ENCODE measurements at places on chromosomes 1 and 21. TPM values are rescaled to one million over a fixed set of nuclear protein-coding genes. Genes with fewer than 3 reads are reported as not detected.

DNA sequence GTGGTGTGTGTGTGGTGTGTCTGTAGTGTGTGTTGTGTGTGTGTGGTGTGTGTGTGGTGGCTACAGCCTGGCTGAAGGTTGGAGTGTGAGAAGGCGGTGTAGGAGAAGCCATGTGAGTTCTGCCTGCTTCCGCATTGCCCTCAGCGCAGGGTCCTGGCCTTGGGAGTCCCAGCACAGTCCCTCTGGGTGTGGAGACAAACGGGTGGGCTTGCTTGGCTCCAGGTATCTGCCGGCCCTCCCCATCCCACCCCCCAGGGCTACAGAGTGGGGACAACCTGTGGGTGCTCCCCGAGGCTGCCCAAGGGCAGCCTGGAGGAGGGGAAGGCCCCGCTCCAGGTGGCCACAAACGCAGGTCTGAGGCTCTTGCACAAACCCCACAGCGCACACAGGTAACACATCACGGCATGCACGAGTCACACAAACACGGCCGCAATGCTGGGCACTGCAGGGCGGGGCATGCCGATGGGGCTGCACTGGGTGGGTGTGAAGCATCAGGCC, 31.7 kb upstream of the ADARB1 start:
- DNase-seq, result no peak

- DNase-seq, result no peak
These were observed 900.1 kb downstream of the TTLL7 start for GRCh38 chr1:83098791-83099190.

Gene SLC44A3
- 3.0 TPM for total RNA-seq

DNA sequence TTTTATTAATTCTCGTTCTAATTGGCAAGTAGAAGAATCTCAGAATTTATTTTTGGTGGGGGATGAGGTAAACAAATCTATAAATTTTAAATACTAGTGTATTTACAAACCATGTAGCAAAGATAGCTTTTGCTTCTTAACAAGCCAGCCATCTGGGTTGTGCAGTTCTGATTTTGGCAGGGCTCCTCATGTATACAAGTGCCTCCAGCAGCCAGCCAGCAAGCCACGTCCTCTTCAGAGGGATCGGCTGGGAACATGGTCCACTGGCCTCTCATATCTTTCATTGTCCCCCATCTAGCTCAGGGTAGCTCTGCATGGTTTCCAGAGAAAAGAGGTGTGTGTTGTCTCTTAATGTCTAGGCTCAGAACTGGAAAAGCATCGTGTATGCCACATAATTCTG, 659.1 kb downstream of the MRPL39 start:
- no peak for DNase-seq

DNA sequence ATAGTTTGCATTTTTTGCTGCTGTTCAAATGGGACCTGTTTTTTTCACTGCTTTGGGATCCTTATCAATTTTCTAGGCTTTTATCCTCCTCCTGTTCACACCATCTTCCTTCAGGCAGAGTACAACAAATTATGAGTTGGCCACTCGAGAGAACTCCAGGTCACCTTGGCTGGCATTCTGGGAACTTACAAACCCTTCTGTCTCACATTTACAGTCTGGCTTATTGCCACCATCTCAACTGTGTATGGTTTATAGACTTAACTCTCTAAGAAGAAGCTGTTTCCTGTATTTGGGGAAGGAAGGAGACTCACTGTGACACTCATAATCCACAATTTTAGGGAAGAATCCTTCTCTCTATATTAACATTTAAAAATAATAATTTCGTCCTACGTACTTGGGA, 5.4 kb upstream of the ZNF691 start:
- DNase-seq, result no peak

Gene FABP3
- total RNA-seq, result 4,698 TPM

DNA sequence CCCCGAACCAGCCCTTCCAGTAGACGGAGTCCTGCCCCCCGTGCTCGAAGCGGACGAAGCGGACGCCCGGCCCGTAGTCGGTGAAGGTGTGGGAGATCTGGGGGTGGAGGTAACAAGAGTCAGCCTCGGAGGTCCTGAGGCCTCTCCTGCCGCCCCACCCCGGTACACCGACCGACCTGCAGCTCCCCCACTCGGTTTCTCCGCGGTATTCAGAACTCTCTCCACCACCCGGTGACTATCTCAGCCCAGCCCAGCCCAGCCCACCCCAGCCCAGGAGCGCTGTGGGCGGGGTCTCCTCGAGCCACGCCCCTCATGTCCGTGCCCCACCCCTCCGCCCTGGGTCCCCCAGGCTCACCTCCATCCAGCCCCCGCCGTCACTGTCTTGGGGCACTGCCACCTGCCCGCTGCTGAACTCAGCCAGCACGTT, 5.5 kb downstream of the FBXO2 start:
- peak; percentile 59 for DNase-seq

DNA sequence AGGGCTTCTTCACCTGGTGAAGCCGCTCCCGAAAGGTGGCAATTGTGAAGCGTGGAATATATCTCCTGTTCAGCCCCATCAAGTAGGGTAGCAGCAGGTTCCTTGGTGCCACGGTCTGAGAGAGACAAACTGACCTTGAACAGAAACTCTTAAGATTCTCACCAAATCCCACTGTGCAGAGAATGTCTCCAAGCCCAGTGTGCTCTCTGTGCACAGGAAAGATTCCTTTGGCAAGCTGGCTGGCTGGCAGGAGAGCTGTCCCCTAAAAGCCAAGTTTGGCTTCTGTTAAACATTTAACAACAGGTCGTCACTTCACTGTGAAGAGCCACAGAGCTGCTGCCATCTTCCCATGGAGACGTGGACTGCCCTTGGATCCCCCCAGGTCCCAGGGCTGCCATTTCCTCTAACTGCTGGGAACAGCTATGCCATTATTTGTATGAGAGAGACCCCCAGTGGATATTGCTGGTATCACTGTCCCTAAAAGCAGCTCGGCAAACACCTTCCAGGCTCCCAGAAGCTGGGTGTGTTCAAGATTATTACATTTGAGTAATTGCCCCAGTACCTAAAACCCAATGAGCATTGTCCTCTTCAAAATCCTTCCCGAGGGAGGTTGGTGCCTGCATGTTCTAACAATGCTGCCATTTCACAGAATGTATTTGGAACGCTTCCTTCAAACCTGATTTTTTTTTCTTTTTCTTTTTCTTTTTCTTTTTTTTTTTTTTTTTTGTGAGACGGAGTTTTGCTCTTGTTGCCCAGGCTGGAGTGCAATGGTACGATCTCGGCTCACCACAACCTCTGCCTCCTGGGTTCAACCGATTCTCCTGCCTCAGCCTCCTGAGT, 71.8 kb downstream of the CD58 start:
- DNase-seq, result peak; percentile 65

DNA sequence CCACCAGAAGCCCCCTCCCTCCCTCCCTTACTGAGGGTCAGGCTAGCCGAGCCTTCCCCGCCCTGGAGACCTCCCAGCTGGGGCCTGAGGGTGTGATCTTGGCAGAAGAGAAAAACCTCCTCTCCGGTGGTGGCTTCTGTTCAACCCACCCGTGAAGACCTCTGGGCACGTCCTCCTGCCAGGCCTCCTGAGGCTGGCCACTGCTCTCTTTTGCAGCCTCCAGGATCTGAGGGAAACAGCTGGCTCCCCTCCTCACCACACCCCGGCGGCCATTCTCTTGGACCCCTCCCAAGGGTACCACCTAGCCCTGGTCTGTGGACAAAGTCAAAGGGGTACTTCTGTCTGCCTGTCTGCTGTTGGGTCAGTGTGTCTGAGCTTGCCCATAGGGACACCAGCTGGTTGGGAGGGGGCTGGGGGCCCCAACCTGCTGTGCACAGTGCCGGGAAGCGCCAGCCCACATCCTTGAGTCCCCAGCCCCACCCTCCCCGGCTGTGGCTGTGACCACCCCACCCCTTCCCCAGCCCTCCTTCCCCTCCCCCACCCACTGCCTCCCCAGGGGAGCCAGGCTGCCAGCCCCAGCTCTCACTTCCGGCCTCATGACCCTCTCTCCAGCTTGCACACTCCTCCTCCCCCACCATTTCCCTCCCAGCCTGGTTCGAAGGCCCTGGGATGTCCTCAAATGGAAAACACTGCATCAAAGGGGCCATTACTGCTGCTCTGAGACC, 48.1 kb downstream of the AHDC1 start:
- peak; percentile 75 for DNase-seq

Gene DNASE2B
- total RNA-seq, result not detected

DNA sequence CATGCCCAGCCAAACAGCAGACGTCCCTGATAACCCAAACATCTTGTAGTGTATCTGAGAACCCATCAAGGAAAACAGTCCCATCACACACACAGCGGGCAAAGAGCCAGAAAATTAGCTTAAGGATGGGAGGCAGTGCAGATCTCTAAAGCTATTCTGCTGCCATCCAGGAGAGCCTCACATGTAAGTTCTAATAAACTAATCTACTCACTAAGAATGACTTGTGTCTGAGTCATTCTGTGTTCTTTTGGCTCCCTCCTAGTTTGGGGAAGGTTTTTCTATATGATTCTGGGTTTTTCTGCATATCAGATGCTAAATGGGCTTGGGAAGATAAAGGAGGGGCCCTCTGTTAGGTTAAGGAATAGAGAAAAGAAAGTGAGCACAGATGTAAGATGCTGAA, 162.8 kb downstream of the HUNK start:
- DNase-seq, result no peak

DNA sequence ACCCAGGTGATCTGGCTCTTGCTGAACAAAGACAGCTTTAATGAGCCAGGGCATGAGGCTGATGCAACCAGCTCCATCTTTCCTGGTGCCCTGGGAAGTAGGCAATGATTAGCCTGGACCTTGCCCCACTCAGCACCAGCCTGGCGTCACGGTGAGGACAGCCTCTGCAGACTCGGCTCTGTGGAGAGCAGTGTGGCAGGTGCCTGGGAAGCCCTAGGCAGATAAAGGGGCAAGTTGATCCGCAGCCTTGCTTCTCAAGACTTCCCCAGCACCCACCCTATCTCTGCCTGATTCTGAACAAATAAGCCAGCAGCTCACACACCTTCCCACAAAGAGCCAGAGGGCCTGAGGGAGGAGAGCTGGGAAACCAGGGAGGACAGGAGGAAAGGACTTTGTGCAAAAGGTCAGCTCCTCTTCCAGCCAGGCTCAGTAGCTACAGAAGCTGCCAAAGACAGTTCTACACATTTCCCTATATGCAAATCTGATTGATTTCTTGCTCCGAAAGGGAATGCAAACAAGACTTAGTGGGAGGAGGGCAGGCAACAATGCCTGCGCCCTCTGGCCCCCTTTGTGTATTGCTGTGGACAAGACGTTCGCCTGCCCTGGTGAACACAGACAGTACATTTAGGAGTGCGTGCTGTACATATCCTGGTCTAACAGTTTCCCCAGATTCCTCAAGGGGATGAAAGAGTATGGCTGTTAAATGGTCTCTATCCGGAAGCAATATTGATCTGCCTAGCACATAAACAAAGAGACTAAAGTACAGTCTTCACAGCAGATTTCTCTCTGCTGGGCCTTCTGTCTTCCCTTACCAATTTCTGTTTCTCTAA, 63.8 kb downstream of the BCAR3 start:
- no peak for DNase-seq

DNA sequence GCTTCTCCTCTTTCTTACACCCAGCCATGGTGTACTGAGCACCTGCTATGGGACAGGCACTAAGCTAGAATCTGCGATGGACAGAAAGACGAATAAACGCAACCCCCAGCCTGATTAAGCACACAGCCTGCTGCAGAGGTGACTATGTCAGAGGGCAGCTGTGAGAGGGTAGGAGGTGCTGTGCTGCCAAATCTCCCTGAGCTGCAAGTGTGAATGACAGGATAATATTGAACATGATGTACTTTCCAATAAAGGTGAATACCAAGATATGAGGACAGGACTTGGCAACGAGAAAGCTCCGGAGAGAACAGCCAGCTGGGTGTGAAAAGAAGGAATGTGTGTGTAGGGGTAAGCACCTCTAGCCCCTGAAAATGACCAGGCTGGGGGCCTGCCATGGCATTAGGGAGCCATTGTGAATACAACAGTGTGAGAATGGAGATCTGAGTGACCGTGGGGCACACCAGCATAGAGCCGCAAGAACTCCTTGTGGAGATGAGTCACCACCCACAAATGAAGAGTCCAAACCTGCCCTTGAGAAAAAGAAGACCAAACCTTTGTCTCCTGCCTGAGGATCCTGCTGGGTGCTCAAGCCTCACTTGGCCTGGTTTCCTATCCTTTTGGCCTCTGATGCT, 83.0 kb upstream of the ATF3 start:
- DNase-seq, result peak; percentile 61

DNA sequence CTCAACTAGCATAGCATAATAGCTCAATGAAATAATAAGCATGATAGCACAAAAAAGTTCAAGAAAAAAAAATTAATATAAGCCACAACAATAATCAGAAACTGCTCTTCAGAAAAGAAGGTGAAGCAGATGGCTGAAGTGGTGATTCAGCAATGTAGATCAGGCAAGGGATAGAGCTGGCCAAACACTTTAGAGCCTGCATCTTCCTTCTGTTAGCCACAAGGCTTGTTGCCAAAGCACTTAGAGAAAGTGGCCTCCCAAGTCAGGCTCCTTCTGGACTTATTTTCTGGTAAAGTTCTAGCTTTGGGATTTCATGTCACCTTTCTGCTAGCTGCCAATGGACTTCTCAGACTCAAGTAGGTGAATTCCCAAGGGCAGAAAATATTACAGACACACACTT, 60.3 kb upstream of the C1orf87 start:
- no peak for DNase-seq

Gene FCRL6
- total RNA-seq, result 0.82 TPM

- DNase-seq, result no peak
These were observed 3.0 kb upstream of the LCE1E start for GRCh38 chr1:152783095-152783494.

DNA sequence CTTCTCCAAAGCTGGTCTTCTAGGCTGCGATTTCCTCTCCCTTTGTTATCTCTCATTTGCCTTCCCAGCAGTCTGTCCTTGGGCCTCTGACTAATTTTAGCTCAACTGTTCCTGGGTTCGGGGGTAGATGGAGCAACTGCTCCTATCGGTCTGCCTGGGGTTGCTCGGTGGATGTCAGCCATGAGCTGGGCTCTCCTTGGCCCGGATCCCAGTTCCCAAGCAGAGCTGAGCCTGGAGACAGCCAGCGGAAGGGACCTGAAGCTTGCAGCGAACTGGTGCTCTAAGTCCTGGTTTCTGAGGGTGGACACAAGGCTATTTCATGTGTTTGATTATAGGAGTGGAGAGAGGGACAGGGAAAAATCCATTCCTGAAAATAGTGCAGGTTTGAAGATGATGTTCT, 423.0 kb downstream of the RPS6KC1 start:
- DNase-seq, result peak; percentile 83

Measured in left ventricle myocardium superior (tissue), 1 donor.